Foreskin melanocyte (primary cell): ENCODE measurements at places on chromosomes 4 and X.

DNA sequence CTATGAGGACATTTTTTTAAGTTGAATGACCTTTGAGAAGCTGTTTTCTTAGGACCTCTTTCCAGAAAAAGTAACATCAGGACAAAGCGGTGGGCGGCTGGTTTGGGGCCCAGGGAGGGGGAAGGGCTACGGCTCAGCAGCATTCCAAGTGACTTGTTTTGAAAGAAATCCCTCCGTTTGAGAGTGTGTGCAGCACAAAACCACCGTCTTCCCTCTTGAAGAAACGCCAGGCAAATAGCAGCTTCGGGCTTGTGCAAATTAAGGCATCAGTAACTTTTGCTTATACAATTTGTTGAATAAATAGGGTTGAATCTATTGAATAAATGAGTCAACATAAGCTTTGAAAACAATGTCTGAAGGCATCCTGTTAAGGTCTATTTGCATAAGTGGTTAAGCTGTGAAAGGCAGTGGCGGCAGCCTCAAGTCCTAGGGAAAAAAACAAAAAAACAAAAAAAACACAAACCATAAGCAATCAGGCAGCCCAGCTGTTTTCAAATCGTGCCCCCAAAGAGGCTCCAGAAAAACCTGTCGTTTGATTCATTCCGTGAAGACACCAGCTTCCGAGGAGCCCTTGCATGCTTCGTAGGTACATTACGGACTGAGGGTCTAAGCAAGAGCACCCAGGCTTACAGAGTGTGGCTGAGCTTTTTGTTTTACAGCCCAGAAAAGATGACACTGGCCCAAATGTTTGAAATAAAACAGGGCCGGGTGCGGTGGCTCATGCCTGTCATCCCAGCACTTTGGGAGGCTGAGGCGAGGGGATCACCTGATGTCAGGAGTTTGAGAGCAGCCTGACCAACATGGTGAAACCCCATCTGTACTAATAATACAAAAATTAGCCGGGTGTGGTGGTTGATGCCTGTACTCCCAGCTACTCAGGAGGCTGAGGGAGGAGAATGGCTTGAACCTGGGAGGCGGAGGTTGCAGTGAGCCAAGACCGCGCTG, 103.7 kb downstream of the CRLF2 start:
- DNase-seq = no peak

DNA sequence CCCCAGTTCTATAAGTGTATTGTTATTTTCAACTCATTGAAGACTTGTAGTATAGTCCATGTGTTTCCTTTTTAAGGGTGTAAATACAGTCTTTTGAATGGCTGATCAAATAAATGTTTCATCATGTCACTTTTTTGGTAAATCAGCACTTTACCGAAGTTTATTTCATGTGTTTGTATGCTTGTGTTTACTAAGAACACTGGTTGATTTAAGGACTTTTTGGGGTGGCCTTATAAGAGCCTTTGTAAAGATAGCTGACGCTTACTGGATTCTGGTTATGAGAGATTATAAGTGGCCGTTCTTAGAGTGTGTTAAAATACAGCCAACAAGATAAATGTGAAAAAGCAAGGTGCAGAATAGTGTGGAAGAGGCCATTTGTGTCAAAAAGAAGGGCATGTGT, 2.6 kb downstream of the UBE2K start:
- no peak for DNase-seq

DNA sequence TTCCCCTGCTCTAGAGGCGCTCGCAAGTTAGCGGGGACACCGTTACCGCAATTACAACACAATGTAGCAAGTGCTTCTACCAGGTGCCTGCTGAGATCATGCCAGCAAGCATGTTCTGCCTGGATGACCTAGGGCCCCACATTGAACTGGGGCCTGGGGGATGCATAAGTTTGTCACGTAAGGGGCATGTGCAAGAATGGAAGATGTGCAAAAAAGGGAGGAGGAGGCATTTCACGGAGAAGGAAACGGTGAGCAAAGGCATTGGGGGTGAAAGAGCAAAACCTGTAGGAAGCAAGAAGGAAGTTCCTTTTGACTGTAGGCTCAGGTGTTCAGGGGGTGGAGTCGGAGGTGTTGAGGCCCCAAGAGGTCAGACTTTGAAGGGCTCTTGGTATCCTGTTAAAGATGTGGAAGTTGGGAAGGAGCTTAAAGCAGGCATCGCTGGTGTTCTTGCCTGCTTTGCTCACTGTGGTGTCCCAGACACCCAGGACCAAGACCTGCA, 602 bp upstream of the SCARB2 start:
- DNase-seq = no peak

DNA sequence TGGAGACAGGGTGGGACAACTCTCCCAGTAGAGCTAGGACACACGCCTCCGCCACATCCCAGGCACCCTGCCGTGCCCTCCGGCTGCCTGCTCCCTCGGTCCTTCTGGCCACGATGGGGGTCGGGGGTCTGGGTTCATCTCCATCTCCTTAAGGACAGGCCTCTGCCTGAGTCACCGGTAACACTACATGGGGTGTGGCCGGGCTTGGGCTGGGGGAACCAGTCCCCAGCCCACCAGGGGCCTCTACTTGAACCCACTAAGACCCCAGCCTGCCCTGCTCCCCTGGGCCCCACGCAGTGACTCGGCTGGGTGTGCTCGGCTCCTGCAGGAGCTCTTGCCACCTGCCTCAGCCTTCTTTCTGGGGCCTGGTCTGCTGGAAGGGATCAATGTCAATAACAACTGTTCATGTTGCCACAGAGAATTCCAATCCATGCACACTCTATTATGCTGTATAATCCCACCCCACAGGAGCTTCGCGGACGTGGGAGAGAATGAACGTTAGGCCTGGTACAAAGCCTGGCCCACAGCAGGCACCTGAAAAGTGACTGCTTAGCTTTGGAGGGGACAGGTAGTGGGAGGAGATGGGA, 177.7 kb upstream of the PSAPL1 start:
- no peak for DNase-seq

GRCh38 chr4:138572007-138572406, 329.9 kb upstream of the SLC7A11 start:
- DNase-seq = no peak

- DNase-seq = no peak
These were observed 52.1 kb downstream of the ZNF41 start for GRCh38 chrX:47430925-47431324.

DNA sequence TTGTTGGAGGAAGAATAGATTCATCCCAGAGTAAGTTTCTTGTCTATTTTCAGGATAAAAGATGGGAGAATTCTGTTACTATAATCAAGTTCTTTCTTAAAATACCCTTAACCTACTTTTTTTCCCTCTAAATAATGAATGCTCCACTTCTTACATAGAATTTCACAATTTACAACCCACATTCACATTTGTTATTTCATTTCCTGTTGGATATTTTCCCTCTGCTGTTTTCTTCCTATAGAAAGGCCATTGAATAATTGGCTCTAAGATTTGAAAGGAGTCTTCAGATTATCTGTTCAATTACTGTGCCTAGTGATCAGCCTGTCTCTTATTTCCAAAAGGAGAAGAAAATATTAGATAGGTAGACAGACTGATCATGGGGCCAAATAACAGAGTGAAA, 79.7 kb downstream of the CPE start:
- no peak for DNase-seq
